ENCODE measurements at places on chromosomes 12 and 14.

DNA sequence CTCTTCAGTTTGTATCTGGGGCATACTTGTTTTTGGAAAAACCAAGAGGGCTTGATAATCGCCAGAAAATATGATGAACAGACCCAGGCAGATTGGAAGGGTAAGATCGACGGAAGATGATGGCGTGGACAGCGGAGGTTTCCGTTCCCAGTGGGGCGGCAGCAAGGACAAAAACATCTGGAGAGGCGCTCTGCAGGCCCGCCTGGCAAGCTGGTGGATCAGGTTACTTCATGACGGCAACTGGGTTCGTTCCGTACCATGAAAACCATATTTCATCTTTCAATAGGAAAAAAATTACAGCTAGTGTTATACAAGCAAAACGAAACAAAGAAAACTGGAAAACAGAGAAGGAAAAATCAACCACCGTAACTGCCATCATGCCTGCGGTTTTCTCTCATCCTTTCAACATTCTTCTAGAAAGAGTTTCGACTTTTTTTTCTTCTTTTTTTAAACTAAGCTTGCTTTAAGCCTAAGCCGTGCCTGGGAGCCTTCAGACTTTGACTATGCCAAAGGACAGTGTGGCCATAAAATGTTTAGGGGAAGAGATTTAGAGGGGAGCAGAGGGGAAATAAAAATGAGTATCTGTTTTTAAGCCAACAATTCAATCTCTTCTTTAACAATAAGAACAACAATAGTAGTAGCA lies 210.5 kb downstream of the FOXN3 start:
- no peak for DNase-seq

GRCh38 chr14:50830044-50830931 lies 674 bp downstream of the NIN start:
- DNase-seq: peak; percentile 78

DNA sequence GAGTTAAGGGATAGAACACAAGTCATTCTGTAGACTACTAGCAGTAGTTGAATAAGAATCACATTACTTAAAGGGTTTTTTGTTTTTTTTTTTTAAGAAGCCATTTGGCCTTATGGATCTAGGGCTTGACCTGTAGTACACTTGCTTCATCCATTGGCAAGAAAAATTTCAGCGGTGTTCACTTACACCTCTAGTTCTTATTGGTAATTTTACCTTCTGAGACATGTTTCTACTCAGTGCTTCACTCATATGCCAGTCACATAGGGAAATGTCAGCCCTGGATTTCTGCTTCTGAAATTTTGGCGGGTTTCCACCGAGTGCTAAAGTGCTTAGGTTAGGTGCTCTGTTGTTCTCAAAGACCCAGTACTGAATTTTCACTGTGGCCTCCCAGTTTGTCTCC lies 72.9 kb downstream of the FRMD6 start:
- DNase-seq: no peak

GRCh38 chr12:24996102-24996797 lies 47.3 kb upstream of the BCAT1 start:
- DNase-seq: no peak

GRCh38 chr12:96094201-96094600 lies 58.8 kb upstream of the LTA4H start:
- DNase-seq: peak; percentile 36

GRCh38 chr12:129588142-129588541 lies 315.7 kb downstream of the TMEM132D start:
- no peak for DNase-seq

Data from HL-60 (cell line).